ENCODE measurements at places on chromosomes 13 and 19. TPM values are rescaled to one million over a fixed set of nuclear protein-coding genes. Genes with fewer than 3 reads are reported as not detected.

- no peak for DNase-seq
Observed at GRCh38 chr13:24080134-24080533, 80.4 kb upstream of the SPATA13 start.

- DNase-seq = peak; percentile 16
Observed at GRCh38 chr19:41479757-41480191, 36.8 kb downstream of the ERICH4 start.

- no peak for DNase-seq
Observed at GRCh38 chr13:41651413-41652058, 194.2 kb downstream of the RGCC start.

DNA sequence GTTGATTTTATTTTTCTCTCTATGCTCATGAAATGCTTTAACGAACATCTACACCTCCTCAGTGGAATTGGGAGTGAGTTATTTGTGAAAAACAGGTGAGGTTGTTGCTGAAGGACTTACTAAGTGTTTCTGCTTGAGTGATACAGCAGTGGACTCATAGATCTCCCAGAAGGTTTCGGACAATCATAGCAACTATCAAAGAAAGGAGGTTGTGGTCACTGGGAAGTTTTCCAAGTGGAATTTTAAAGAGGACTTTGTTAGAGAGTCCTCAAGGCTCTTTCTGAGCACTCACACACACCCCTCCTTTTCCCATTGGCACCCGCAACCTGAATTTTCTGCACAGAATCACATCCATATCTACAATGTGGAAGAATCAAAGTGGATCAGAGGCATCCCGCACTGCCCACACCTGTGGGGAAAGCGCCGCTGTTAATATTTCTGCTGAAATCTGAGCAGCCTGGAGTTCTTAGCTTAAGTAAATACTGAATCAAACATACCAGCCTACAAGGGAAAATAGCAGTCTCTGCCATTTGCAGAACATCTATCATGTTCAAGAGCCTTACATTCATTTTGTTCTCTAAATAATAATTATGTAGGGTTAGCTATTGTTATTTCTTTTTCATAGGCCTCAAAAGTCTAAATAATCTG, 719.4 kb downstream of the DIAPH3 start:
- DNase-seq = no peak

DNA sequence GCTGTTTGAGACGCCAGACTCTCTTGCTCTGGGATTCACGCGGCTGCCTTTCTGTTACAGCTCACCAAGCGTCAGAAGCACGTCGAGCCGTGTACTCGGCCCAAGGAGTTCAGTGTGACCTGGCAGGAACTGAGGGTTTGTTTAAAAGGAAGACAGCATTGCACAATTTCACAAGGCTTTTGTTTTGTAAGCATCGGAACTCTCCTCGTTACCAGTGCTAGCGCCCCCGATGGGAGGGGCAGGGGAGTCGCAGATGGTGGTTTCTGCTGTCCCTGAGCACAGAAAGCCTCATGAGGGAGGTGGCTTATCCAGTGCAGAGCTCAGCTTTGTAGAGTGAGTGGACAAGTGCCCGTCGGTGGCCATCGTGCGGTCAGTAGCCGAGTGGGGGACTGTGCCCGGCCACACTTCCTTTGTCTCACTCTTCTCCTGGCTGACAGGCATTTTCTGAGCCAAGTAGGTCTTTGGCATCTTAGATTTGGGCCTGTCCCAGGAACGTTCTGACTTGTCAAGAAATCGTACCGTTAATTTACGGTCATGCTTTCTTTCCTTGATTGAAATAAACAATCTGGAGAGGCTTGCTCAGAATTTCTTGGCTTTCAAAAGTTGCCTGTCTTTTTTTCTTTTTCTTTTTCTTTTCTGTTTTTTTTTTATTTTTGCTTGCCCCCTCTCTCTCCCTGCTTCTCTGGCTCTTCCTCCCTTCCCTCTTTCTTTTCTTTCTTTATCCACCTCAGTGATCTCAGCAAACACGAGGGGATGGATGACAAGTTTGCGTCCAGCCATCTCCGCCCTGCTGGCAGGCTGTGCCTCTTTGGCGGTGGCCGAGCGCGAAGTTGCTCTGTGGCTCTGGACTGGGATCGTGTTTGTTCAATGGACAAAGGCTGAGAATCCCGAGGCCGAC, 7.7 kb downstream of the KDM4B start:
- peak; percentile 83 for DNase-seq

DNA sequence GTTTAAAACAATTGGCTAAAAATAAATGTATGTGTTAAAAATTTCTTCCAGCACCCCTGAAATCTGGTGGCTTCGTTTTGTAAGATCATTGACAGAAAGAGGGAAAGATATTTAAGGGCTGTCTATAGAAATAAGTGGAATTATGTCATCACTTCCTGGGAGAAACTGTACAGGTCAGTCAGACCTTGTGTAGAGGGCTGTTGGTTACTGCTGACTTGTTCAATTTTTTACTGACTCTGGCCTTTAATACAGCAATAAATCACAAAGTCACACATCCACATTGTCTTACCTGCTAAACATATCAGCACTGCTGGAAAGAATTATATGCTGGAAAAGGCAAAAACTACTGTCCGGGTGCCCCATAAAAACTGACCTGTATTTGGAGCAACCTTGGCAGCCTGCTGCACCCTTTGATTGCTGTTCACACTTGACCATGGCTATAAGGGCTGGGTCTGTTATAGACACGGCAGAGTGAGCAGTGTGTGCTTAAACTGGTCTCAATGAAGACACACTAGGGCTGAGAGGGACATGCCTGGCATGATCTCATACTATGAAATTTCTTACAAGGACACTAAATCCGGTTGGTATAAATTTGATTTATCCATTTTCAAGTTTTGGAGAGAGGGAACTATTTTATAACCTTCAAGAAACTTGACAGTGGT, 162.1 kb downstream of the NHLRC3 start:
- DNase-seq = no peak

DNA sequence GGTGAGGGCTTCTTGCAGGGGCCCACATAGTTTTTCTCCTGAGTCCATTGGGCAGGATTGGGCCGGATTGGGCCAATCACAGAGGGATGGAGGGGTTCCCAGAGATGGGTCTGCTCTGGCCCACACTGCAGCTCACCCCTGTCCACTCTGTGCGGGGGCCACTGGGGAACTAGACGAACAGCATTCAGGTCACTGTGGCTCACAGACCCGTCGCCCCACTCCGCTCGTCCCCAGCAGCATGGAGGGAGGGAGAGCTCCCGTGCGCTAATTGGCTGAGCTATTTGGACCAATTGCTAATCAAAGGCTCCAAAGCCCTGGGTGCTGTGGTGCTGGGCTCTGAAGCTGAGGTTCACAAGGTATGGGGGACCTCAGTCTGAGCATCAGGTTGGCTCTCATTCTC, 11.3 kb downstream of the NACC1 start:
- no peak for DNase-seq

GRCh38 chr19:41083516-41083915, 4.7 kb upstream of the CYP2A13 start:
- DNase-seq = no peak

GRCh38 chr19:15436012-15436825, 13.5 kb downstream of the WIZ start:
- DNase-seq = no peak

- no peak for DNase-seq
Observed at GRCh38 chr13:42458193-42458592, 115.8 kb upstream of the TNFSF11 start.

GRCh38 chr19:33580026-33580644, 41.6 kb upstream of the CHST8 start:
- DNase-seq = no peak

GRCh38 chr13:63541336-63541735, 2125.7 kb upstream of the PCDH20 start:
- DNase-seq = no peak

DNA sequence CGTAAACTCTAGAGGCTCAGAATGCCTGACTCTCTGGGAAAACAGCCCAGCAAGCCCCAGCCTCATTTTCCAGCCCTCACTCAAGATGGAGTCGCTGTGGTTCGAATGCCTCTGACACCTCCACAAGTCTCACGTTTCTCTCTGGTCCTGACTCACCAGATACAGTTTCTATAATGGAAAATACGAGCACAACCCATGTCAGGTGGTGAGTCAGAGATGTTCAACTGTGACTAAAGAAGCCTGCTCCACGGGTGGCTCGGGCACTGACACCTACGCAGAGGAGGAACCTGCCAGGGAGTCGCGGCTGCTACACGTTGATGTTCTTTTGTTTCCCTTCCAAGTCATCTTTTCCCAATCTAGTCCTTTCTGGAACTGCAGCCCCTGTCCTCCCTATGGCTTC, 87.1 kb upstream of the STK24 start:
- DNase-seq = no peak

DNA sequence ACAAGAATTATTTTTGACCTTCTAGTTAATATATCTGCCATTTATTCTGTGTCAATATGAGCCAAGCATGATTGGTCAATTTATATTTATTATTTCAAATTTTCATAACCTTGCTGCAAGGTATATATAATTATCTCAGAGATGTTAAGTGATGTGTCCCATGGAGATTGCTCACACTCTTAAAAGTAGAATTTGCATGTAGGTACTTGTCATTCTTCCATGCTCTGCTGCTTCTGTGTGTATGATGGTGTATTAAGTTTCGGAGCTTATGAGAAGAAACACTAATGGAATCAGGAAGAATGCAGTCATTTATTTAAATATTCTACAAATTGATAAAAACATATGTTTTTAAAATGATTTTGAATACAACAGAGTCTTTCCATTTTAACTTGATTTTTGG, 586.8 kb upstream of the MIR17HG start:
- no peak for DNase-seq

DNA sequence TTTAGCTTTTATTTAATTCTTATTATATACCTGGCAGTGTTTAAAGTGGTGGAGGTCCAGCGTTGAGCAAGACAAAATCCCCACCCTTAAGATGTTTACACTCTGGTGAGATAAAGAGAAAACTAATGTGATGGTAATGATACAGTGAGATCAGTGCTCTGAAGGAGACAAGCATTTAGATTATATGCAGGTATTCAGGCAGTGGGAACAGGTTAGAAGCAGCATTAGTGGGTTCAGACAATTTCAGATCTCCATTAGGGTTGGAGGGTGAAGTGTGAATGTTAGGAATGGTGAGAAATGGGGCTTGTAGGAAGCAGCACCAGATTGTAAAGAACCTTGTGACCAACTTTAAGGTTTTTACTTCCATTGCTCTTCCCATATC, 39.0 kb downstream of the PIBF1 start:
- no peak for DNase-seq

DNA sequence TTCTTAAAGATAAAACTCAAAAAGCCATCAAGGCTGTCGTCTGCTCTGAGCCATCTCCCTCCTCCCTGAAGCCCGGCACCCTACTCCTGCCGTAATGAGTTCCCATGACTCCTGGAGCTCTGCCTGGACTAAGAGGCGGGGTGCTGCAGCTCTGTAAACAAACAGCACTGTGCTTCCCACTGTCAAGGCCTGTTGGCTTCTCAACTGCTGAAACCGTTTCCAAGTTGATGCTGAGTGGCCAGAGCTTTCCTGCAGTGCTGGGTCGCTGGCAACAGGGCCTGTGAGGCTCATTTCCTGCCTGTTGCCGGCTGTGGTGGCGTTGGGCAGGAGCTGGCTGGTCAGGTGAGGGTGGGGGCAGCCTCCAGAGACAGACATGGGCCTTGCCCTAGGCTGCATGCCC, 26.7 kb upstream of the ISYNA1 start:
- DNase-seq = peak; percentile 91

GRCh38 chr19:19528721-19529490, at the start of gene YJEFN3:
Gene YJEFN3 (plus strand): TSS chr19:19528911. CDS start chr19:19528933, 22 bp downstream.
- peak; percentile 46 for DNase-seq

GRCh38 chr19:30086916-30087315, 144.9 kb downstream of the URI1 start:
- no peak for DNase-seq

DNA sequence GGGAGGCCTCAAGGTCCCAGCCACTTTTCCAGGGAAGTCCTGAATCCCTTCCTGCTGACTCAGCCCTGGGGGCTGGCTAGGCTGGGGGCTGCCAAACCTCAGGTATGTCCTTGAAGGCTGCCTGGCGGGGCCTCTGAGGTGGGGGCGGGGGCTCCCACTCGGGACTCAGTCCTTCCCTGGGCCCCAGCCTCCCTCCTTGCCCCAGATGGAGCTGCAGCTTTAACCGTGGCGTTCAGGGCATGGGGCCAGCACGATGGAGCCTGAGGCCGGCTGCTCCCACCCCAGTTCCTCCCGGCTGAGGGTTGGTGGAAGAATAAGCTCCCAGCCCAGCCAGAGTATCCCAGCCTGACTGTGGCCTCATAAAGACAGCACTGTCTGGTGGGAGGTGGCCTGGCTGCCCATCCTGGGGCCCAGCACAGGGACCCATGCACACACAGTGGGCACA, 12.4 kb downstream of the CILP2 start:
- DNase-seq = peak; percentile 59

- DNase-seq = no peak
Observed at GRCh38 chr13:44263751-44264620, 109.6 kb upstream of the SERP2 start.

DNA sequence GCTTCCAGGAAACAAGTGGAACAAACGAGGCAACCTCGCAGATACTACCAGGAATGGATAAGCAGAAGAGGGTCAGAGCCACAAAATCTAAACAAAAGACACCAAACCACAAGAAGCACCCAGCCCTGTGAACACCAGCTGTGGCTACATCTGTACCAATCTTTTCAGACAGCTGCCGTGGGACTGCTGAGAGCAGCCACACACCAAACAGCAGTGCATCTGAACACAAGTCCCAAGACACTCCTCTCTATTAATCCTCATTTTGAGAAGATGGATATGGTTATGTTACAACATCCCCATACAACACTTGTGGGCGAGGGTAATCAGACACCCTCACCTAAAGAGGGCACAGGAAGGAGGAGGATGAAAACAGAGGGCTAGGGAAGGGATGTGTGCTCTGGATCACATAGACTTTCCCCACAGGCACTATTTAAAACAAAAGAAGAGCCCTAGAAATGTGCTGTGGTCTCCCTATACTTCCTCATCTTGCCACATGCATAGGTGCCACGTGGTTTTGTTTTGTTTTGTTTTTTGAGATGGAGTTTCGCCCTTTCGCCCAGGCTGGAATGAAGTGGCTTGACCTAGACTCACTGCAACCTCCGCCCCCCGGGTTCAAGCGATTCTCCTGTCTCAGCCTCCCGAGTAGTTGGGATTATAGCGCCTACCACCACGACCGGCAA, 41.6 kb upstream of the ZNF14 start:
- no peak for DNase-seq

DNA sequence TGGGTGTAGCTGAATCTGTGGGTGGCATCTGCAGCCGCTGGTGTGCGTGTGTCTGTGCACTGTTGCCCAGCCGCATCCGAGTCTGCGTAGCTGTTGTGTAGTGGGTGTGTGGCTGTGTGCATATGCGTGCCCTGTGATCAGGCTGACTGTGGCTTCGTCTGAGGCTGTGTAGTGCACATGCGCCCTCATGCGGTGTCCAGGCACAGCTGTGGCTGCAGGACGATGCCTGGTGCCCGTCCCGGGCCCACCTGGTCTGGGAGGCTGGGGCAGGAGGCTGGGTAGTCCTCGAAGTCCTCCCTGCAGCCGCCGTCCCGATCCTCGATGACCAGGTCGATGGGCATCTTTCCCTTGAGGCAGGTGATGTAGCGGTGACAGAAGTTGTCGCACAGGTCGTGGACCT, 4.9 kb downstream of the MEIS3 start:
- DNase-seq = no peak

- no peak for DNase-seq
Observed at GRCh38 chr13:49536144-49536873, 40.6 kb downstream of the PHF11 start.

IFNL1 gene
- total RNA-seq = not detected

ZNF577 gene
- total RNA-seq = 6.3 TPM

RXFP2 gene
- not detected for total RNA-seq

GAS6 gene
- total RNA-seq = 68.5 TPM

ZNF112 gene
- total RNA-seq = 4.1 TPM

MAST3 gene
- total RNA-seq = 6.5 TPM

SLC1A6 gene
- not detected for total RNA-seq

ZNF665 gene
- 2.5 TPM for total RNA-seq

JUNB gene
- total RNA-seq = 121 TPM
